ENCODE measurements at places on chromosomes 5 and 9.

DNA sequence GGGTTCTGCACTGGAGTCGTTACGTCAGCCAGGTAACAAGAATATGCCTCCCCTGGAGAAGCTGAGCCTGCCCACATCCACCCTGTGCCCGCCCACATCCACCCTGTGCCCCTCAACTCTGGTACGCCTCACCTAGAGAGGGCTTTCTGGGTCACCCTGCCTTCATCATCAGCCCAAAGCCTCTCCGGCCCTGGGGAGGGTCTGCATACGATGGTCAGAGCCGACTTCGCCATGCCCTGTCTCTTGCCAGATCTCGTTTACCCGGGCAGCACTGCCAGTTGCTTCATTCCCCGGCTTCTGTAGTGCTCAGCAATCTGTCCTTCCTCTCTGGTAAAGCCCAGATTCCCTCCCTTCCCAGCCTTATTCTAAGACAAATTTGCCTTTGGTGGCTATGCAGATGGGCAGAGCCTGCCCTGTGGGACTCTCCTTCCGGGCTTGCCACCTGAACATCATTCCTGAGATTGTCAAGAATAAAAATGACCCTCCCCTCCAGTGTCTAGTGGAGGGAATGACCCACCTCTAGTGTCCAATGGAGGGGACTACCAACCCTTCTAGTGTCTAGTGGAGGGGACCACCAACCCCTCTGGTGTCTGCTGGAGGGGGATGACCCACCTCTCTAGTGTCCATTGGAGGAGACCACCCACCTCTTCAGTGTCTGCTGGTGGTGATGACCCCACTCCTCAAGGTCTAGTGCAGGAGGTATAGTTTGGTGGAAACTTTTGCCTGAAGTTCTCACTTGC lies 3.4 kb downstream of the PLEKHG4B start:
- no peak for DNase-seq

DNA sequence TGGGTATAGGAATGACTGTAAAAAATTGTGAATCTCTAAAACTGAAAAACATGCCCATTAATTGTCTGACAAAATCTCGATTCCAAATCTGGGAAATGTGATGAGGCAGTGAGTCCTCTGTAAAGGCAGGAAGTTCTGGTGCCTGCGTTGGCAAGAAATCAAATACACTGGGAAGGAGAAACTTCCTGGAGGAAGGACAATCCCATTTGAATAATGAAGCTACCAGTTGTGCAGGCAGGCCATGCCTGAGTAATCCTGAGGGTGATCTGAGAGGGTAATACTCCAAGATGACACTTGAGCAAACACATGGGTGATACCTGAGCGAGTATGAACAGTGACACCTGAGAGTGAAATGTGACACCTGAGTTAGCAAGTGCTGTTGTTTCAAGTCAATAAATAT lies 49.7 kb downstream of the KIF24 start:
- DNase-seq = no peak

GRCh38 chr5:87127956-87128687 lies 139.6 kb upstream of the RASA1 start:
- no peak for DNase-seq

DNA sequence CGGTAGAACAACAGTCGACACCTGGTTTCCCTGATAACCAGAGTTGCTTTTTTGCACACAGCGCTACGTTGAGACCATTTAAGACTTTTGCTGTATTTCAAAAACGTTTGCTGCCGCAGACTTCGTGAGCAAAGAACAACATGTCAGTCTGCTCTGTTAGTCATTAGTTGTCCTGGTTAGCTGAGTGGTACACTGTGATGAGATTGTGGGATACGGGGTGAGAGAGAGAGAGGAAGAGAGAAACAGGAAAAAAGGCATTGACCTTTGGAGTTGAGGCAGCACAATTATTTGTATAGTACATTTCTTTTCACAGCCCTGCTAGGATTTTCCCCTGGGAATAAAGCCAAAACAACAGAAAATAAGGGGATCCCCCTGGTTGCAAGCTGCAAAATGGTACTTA lies 306.1 kb upstream of the WWC1 start:
- DNase-seq = no peak

- DNase-seq = no peak
Observed at GRCh38 chr9:86664603-86665002, 282.7 kb downstream of the GAS1 start.
